Left ventricle myocardium superior (tissue), 1 donor: ENCODE measurements at places on chromosomes 11 and 22. TPM values are rescaled to one million over a fixed set of nuclear protein-coding genes. Genes with fewer than 3 reads are reported as not detected.

DNA sequence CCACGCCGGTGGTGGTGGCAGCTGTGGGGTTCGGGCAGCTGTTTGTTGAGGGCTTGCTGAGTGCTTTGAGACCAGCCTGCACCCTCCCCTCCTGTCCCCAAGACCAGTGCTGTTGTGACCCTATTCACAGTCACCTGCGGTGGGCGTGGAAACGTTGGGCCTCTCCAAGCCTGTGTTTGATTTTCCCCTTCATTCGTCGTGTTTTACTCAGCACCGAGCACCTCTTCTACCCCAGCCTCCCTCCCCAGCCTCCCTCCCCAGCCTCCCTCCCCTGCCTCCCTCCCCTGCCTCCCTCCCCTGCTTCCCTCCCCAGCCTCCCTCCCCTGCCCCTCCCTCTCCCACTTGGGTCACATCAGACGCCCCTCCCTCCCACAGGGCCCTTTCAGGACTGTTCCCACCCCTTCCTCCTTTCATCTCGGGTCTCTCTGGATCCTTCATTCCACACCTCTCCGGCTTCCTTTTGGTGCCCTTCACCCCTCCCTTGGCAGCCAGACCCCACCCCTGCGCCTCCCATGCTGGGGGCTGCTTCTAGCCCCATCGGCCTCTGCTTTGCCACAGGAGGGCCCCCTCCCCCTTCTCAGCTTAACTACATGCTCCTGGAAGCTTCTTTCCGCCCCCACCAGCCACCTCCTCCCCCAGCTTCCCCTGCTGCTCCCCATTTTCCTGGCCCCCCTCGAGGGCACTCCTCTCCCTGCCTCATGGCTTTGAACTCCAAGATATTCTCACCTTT, 14.8 kb downstream of the FRMD8 start:
- DNase-seq = no peak

The KCNE3 gene
- total RNA-seq = 2.3 TPM

- DNase-seq = no peak
These were observed 95.1 kb upstream of the FIBIN start for GRCh38 chr11:26898799-26899198.

GRCh38 chr11:126857860-126858808, 142.4 kb downstream of the KIRREL3 start:
- DNase-seq = no peak

The POLD3 gene
- 8.9 TPM for total RNA-seq

DNA sequence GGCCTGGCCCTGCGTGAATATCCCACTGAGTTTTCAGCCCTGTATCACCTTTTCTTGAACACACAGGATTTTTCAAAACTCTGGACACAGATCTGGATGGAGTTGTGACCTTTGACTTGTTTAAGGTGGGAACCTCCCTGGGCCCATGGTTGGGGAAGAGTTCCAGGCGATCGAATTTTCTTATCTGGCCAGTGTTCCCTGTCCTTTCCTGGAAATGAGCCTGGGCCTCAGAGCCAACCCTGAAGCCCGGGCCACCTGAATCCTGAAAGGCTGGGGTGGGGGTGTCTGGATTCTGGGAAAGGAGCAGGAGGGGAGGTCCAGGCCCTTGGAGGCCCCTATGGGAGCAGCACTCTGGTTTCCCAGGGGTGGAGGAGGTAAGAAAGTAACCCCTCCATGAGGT, 29.0 kb downstream of the CAPN1 start:
- DNase-seq = no peak

The SLC43A3 gene
- 20.6 TPM for total RNA-seq

DNA sequence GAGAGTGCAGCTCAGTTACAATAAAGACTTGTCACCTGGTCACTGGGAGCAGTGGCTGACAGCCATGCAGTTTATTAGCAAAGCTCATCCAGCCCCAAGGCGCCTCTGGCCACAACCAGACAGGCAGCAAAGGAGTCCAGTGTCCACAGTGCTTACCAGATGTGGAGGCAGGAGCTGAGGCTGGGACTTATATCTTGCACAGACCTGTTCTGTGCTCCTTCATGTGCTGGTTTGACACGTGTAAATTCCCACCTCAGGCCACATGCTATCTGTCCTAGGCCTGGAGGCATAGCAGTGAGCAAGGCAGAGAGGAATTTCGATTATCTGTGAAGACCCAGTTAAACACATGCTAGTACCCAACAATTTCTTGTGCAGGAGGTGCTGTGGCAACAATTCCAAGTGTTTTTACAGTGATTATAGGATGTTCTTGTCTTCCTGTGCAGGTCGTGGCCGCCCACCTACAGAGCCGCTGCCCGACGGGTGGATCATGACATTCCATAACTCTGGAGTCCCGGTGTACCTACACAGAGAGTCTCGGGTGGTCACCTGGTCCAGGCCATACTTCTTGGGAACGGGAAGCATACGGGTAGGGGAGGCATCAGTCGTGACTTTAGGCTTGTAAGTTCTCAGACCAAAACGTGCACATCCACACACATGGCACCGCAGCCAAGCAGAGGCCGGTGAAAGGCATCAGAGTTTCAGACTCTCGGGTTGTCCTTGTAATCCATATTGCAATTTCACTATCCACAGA, 9.4 kb downstream of the DGCR8 start:
- peak; percentile 13 for DNase-seq

The RFPL1 gene
- not detected for total RNA-seq

DNA sequence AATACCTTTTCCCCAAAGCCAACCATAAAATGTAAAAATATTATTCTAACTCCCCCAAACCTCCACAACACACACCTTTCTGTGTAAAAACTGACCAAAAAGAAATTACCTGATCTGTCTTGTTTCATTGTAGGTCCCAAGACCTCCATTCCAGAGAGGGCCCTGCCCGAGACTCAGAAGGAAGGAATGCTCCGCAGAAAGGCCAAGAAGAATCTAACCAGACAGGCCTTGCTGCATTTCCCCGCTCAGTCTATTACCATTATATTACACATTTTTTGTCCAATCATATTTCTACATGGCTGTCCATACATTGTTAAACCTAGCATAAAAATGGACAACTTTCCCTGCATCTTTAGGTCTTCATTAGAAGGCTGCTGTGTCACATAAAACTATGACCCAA, 237.5 kb upstream of the UBASH3B start:
- no peak for DNase-seq

The GPR83 gene
- total RNA-seq = 0.17 TPM

GRCh38 chr11:68632802-68633201, 51.5 kb upstream of the GAL start:
- DNase-seq = no peak

The TRIM48 gene
- total RNA-seq = not detected

DNA sequence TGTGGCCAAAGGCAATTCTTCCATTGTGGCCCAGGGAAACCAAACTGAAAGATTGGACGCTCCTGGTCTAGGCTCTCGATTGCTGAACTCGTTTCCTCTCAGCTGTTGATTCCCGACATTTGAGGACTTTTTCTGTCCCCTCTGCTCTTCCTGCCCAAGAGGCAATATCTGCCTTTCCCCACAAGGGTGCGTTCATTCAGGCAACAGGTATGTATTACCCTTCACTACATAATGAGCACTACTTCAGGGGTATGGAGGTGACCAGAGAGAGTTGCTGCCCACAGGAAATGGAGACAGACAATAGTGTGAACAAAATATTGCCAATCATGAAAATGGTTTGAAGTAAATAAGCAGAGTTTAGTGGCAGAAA, 8.2 kb downstream of the PTH start:
- DNase-seq = no peak

The KRTAP5-2 gene
- total RNA-seq = not detected

GRCh38 chr11:76030286-76030685, 176.0 kb downstream of the WNT11 start:
- DNase-seq = no peak

The LDHAL6A gene
- total RNA-seq = not detected

DNA sequence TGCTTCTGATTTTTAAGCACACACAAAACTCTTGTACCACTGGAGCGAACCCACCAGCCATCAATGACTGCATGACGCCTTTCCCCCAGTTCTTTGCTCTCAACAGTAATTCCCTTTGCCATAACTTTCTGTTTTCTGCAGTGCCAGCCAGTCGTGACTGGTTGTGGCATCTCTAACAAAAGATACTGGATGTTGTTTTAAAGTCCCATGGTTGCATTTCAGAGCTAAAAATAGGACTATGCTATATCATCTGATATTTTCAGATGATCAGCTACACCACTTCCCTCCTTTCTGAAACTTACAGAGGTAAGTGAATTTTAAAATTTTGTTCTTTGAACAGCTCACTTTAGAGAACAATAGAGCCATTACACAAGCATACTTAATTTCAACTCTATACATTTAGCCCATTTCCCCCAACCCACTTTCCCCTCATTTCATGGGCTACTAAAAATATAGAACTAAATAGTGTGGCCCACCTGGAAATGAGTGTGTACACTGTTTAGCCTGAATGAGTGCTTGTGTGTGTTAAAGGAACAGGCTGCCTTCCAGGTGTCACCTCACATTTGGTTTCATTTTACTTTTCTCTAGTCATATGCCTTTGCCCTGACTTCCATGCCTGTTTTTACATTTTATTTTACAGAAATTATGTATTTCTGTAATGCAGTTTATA, 136.9 kb upstream of the ZC3H12C start:
- no peak for DNase-seq

DNA sequence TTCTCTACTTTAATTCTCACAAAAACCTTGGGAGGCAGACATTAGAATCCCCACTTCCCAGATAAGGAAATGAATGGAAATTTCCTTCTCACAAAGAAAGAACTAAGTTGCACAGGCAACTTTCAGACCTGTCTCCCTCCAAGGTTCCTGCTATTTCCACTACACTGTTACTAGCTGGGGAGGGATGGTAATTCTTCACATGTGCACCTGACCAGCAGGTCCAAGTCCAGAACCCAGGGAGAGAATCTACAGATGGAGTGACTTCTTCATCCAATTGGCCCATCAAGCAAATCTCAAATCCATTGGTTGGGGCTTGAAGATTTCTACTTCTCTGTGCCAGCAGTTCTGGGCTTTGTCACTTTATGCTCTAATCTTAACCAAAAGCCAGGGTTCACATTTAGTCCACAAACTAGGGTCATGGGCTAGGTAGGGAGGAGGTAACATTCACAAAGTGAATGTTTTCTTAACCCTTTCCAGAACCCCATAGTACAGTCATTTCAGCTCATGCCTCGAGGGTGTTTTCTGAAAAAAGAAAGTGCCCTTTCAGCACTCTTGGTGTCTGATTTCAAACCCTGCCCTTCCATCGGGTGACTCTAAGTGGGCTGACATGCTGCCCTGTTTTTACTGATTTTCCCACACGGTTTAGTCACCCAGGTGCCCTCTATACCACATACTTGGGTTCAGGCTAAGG, 2.7 kb downstream of the POU2AF1 start:
- no peak for DNase-seq

The DEAF1 gene
- 15.9 TPM for total RNA-seq

DNA sequence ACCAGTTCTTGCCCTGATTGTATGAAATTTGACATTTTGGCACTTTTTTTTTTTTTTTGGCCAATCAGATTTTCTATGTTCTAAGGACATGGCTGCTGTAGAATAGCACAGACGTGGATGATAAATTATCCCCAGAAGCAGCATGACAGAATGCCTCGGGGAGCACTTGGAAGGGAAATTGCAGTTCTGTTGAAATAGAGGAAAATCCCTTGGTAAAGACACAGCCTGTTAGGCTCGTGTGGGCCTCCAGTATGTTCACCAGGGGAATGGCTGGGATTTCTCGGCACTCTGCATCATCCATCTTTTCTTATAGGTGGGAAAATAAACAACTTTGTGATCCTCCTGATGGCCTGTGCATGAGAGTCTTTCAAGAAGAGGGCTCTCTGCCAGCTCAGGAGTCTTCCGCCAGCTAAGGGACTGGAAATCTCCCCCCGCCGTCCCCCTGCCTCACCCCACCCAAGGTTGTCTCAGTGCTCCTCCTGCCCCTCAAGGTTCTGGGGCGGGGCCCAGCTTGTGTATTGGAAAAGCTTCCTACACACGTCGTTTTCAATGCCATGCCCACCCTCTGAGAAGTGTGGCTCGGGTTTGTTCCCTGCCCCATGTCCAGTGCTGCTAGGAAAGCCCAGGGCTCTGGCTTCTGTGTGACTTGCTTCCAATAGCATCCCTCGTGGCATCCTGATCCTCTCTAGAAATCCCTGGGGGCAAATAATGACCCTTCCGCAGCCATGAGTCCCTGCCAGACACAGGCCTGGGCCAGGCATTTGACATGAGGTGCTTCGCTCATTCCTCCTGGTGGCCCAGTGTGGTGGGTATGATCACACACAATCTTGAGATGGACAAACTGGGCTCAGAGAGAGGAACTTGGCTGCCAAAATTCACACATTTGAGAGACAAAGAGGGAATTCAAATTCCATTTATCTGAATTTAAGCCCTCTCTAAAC, 70.6 kb upstream of the ATXN10 start:
- no peak for DNase-seq

DNA sequence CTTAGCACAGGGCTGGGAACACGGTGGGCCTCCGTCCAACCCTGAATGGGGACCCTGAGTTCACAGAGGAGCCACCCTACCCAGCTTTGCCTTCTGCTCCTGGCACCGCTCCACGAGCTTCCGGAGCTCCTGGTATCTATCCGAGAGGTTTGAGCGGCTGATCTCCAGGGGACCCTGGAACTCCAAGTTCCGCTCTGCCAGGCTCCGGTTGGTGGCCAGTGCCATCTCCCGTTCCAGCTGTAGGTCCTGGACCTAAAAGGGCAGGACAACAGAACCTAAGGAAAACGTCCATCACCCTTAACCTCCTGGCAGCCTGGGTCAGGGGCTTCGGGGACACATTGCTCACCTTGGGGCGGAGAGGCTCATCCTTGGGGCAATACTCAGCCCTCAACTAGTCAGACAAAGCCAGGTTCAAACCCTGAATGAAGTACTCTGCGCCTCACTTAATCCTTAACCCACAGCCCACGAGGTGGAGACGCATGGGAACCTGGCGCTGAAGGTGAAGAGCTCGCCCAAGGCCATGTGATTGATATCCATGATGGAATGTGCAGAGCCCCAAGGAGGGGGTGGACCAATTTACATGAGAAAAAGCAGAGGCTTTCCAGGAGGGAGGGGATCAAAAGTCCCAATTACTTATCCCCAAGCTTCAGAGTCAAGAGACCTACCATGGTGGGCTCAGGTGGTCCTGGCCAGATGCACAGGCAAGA, 27.1 kb downstream of the VPS37C start:
- DNase-seq = no peak

DNA sequence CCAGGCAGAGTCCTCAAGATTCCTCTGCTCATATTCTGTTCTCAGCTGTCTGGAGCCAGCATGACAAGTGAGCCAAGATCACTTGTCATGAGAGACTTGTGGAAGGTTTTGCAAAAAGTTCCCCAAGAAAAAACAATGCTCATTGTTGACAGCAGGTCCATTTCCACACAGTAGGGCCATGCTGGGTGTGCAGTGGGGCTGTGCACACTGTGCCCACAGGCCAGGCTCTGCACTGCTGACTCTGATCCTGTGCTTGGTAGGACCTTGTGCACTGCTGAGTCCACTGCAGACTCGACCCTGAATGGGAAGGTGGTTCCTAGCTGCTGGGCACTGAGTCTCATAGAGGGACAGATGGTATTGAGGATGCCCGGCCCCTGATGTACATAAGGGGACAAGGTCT, 33.9 kb upstream of the IGLL5 start:
- no peak for DNase-seq
